Activated CD4-positive, alpha-beta T cell treated with anti-CD3 and anti-CD28 coated beads for 4 hours (primary cell): ENCODE measurements at places on chromosomes 7 and 10.

DNA sequence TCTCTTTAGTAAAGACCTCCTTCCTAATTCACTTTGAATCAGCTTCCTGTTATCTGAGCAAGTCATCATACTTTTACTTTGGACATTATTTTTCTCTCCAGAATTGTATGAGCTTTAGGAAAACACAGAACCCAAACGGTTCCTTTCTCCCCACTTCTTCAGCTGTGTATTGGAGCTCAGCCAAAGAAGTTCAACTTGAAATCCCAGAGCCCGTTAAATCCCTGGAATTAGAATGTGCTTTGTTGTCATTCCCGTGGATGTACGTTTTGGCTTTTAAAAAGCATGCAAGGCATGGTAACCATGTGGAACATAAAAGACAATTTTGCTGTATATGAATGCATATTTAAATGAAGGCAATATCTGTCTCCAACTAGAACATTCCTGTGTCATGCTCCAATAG lies 46.6 kb downstream of the AGMO start:
- no peak for DNase-seq

DNA sequence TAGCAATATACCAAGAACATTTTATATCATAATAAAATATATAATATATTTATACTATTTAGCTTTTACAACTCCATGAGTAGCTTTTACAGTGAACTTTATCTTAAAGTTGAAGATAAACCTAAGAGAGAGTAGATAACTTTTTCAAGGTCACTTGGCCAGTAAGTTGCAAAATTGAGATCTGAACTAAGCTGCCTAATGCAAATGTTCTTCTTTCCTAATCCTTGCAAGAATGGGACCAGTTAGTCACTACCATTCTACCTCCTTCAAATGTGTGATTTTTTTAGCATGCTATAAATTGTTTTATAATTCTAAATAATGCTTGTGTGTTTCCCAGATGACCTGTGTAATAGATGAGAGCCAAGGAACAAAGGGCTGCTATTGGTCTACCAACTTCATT lies 47.8 kb downstream of the CH25H start:
- no peak for DNase-seq

- no peak for DNase-seq
Observed at GRCh38 chr10:129938460-129938859, 25.6 kb downstream of the EBF3 start.

GRCh38 chr10:61024856-61025201 lies 80.8 kb upstream of the RHOBTB1 start:
- no peak for DNase-seq

DNA sequence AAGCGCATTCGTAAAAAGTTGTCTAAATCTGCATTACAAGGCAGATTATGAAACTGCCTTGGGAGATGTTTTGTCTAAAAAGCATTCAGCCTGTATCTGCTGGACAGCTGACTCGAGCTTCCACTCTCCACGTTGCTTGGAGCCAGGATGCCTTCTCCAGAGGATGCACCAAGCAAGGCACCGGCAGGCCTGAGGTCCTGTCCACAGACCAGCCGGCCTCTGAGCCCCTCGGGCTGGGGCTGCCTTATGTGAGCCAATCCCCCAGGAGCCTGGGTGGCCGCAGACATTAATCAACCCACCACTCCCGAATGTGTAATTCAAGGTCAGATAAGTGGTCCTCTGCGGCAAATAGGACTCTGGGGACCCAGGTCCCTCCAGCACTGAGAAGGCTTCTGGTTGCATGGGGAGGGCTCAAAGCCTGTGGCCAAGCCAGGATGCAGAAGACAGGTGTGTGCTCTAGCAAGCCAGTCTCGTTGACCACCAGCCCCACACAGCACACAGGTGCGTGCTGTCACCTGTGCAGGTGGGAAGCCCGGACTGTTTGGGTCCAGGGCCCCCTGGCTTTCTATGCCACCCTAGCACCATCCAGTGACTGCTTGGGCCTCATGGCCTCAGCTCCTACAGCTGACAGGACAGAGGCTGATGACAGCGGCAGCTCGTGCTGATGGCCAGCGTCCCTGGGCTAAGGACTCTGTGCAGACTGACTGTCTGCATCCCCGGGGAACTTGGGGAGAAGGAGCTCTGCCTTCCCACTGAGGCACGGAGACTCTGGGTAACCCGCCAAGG lies 4.8 kb upstream of the RET start:
- no peak for DNase-seq

DNA sequence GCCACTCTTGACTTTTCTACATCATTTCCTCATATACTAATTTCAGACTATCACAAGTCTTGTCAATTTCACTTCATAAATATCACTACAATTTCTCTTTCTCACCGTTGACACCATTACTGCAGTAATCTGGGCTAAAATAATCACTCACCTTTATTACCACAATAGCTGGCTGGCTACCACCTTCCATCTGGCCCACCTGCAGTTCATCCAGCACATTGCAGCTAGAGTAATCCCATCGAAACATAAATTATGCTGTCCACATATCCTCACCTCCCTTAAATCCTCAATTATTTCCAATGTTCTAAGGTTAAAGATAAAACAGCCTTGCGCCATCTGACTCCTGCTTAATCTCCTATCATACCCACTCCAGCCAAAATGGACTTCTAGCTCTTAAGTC lies 16.0 kb downstream of the DGKB start:
- DNase-seq, result no peak

- DNase-seq, result no peak
Observed at GRCh38 chr10:89471110-89471809, 56.9 kb downstream of the IFIT5 start.

DNA sequence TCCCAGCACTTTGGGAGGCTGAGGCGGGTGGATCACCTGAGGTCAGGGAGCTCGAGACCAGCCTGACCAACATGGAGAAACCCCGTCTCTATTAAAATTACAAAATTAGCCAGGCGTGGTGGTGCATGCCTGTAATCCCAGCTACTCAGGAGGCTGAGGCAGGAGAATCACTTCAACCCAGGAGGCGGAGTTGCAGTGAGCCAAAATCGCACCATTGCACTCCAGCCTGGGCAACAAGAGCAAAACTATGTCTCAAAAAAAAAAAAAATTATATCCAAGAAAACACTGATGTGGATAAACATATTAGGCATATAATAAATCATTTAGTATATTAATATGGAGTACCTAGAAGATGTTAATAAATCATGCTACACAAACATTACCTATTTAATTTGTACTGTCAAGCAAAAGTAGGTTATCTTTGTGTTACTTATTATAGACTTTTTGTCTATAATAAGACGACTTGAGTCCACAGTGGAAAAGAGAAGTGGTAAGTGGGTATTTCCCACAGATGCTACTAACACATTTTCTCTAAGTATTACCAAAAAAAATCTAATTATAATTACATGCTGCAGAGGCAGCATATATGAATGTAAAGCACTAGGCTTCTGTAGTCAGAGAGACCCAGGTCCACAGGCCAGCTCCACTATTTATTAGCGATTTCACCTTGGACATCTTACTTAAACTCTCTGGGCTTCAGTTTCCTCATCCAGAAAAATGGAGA lies 34.5 kb downstream of the DNMBP start:
- DNase-seq, result no peak
